ENCODE measurements at places on chromosomes 5 and 9. TPM values are rescaled to one million over a fixed set of nuclear protein-coding genes. Genes with fewer than 3 reads are reported as not detected.
A peak's percentile ranks its signal among the peaks of the same experiment; 100 is the strongest.

DNA sequence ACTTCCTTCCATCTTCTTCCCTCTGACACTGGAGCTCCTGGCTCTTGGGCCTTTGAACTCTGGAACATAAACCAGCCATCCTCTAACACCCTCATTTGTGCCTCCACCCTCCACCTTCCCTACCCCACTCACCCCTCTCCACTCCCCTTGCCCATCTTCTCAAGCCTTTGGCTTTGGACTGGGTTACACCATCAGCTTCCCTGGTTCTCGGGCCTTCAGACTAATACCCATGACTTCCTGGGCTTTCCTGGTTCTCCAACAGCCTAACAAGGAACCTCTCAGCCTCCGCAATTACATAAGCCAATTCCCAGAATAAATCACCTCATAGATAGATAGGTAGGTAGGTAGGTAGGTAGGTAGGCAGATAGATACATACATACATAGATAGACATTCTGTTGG, 67.1 kb downstream of the FREM1 start:
- DNase-seq = no peak

- no peak for DNase-seq
Measured at GRCh38 chr9:3516667-3517330, 9.0 kb downstream of the RFX3 start.

Gene RNF183
- not detected for polyA plus RNA-seq

DNA sequence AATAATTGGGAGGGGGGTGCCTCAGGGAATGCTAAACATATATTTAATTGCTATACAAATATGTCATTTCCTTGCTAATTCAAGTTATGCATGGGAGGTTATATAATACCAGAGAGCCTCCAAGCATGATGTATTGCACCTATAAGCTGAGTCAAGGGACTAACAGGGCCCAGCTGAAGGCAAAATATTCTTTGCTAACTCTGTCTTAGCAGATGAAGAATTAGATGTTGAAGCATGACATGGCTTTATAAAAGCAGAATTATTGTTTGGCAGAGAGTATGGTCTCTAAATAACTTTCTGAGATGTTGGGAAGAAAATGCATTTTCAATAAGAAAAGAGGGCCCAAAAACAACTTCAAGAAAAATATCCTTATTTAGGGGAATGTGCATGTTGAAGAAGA, 60.4 kb downstream of the SGCD start:
- DNase-seq = no peak

Gene GGTA1
- polyA plus RNA-seq = 35.6 TPM

- no peak for DNase-seq
Measured at GRCh38 chr9:130988400-130988747, 20.6 kb upstream of the LAMC3 start.

DNA sequence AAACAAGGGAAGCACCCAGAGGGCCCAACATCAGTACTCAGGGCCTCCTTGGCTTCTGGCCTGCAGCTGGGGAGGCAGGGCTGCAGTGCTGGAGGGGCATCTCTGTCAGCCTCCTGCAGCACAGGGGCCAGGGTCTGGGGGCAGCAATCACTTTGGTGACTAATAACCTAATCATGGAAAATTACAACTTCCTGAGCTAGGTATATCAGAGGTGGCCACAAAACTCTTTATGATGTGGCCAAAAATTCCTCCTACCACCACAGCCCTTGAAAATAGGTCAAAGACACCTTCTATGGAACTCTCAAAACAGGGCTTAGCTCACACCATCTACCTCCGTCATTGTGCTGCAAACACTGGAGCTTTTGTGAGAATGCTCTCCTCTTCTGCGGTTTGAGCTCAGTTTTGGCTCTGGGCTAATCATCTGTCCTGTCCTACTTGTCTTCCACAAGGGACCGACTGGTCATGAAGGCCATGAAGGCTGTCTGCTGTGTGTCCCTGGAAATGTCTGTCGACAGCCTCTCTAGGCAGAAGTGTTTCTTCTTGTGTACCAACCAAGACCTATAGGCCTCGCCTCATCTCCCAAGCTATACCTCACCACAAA, 28.6 kb downstream of the CSF2 start:
- no peak for DNase-seq

DNA sequence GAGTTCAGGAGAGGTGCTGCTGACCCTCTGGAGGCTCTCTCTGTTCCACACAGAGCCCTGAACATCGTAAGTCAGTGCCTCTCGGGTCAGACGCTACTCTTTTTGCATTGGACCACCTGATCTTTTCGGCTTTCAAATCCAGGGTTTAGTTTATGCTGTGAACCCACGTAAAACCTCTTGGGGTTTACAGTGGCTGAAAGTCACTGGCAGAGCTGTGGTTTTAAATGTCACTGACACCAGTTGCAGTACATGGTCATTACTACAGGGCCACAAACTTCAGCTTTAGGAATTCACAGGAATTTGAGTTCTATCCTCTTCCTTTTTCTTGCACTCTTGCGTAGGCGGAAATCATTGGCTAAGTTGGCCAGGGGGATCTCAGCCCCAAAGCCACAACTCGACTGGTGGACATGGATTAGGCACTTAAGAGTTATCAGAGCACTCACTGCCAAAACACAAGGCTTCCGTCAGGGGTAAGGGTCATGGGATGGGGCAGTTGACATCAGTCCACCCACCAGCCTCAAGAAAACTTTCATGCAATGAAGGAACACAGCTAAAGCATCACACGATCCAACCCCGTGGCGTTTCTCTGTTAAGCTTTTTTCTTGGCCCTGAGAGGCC, 76.9 kb downstream of the SFXN1 start:
- no peak for DNase-seq

DNA sequence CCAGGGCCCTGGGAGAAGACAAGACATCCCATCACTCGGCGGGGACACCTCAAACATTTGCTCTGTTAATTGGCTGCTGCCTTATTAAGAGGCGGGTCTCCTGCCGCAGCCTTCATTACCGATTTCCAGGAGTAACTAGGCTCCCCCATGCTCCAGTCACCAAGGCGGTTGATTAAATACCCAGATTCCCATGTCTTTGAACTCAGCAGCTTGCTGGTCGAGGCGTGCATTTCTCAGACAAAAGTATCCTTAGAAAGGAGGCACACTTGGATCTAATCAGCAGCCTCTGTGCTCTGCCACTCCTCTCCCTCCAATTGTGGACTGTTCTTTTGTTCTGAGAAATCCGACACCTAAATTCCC, 228.8 kb downstream of the FSTL4 start:
- DNase-seq = no peak

DNA sequence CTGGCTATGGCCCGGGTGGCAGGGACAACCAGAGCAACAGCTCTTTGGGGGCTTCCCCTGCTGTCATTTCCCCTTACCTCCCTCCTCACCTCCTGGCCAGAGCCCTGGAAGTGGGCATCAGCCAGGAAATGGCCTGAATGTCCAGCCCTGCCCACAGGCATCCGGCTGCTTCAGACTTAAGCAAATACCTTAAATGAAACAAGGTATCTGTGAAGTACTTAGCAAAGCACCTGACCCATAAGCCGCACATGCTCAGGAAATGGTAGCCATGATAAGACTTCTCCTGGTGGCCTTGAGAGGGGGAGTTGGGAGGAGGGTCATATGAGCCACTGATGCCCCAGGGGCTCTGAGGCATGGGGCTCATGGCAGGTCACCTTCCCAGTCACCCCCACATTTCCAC, 43.8 kb downstream of the CAMK2A start:
- DNase-seq = no peak

DNA sequence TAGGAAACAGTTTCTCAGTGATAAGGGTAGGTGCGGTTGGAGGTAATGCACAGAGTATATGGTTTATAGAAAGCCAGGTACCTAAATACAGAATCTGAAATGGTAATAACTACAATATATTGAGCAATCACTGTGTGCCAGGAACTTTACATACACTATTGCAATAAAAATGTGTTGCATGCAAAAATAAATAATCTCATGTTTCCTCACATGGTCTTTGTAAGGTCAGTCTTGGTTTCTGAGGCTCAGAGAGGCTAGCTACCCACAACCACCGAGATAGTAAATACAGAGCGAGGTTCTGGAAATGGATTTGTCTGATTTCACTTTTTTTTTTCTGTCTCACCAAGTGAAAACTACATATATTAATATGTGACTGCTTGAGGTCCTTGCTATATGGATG, 128.9 kb downstream of the CAMK4 start:
- DNase-seq = no peak

DNA sequence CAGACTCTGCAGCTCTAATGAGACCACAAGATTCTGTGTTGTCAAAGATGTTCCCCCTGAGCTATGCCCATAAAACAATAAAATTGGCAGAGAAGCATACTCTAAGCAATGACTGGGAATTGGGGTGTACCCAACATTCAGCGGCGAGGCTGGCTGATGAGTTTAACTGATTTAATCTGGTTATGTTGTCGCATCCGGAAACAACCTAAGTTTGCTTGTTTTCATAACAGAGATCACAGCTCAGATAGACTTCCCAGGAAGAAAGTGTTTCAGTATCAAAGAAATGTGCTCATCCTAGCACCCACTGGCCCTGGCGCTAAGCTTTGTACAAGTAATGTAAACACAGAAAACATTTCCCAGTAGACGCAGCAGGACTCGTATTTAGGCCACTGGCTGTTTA, 7.4 kb downstream of the SEMA5A start:
- no peak for DNase-seq

DNA sequence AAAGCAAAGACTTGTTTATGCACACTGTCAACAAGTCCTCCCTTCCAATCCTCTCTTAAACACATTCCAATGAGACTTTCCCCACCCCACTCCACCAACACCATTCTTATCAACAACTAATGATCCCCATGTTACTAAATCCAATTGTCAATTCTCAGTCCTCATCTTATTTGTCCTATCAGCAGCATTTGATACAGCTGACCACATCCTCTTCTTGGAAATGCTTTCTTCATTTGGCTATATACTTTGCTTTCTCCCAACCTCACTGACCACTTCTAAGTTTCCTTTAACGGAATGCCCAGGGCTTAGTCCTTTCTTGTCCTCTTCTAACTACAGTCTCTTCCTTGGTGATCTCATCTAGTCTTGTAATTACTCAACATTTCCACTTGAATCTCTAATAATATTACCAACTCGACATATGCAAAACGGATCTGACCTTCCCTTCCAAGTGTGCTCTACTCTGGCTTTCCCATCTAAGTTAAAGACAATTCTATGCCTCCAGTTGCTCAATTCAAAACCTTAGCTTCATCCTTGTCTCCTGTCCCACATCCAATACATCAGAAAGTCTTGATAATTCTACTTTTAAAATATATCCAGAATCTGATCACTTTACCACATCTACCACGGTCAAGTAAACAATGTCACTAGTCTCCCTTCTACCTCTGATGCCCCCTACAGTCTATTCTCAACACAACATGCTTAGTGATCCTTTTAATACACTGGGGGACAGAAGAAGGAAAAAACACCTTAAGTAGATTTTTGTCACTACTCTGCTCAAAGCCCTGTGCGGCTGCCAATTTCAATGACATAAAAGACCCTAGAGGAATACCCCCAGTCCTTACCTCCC, 25.5 kb downstream of the AGTPBP1 start:
- peak; percentile 30 for DNase-seq

All from CD14-positive monocyte (primary cell).